COR-L47 (cell line): ENCODE measurements at places on chromosomes 4 and X.

DNA sequence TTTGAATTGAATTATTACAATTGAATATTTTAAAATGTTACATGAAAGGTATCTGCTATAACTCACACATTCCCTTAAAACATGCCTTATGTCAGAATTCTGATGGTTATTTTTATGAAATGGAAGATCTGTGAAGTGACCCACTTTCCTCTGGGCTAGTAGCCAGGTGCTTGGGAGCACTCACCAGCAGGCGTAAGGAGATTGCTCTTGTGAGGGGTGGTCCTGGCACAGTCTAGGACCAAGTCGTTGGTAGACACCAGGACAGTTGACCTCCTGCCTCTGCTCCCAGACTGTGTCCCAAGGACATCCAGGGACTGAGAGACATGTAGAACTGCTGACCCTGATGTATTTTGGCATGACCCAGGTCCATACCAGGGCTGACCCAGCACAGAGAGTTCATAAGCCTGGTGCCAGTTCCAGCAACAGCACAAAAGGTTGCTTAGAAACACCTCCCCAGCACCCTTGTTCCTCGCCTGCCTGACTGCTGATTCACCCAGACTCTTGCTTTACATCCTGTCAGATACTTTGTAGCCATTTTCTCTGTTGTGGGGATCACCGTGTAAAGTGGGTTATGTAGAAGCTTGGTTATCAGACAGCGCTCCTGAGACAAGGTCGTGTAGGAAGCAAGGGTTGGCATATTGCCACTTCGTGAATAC lies 48.5 kb downstream of the NELFA start:
- no peak for DNase-seq

GRCh38 chr4:94849901-94850300 lies 92.1 kb downstream of the BMPR1B start:
- DNase-seq = no peak

DNA sequence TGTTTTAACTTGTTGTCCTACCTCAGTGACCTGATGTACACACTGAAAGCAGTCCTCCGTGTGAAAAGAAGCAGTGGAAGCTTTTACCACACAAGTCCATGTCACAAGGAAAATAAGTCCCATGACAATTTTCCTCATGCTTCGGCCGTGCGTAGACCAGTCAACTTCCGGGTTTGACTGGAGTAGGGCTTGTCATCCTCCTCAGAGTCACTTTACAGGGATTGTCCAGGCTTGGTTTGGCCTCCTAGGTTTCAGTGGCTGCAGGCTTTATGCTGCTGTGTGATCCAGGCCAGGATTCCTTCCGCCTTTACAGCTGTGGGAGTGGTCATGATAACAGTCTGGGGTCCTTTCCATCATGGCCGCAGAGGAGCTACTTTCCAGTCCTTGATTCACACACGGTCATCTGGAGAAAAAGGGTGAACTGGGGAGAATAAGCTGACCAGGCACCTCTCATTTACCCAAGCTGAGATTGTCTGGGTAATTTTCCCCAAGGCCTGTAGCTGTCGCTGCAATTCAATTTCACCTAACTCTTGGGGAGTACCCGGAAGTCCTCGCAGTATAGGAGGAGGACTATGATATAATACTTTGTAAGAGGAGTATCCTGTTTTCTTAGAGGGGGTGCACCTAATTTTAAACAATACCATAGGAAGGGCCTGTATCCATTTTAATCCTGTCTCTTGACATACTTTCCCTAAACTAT lies 206.1 kb upstream of the KLF8 start:
- DNase-seq = no peak

GRCh38 chr4:1200425-1201035 lies 28.1 kb upstream of the SPON2 start:
- DNase-seq = no peak

- no peak for DNase-seq
Measured at GRCh38 chrX:9905288-9905687, 61.9 kb upstream of the CLDN34 start.

GRCh38 chrX:6095469-6095868 lies 133.2 kb downstream of the NLGN4X start:
- no peak for DNase-seq

DNA sequence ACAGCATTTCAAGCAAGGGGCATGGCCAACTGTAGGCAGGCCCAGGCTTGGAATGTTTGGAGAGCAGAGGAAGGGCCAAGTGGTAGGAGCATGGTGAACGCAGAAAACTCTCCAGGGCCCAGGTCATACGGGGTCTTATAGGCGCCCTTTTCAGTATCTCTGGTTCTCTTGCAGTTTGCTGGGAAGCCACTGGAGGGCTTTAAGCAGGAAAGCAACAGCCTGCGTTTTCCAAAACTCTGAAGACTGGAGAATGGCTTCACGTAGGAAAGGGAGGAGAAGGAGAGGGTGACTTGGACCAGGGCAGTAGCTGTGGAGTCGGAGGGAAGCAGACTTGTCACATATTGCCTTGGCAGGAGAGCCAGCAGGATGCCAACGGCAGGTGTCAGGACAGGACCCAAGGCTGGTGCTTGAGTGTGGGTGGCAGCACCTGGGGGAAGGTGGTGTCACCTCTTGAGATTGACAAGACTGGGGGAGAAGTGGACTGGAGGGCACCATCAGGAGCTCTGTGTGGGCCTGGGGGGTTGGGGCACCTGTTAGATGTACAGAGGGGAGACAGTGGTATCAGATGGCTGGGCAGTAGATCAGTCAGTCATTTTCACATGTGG lies 21.9 kb downstream of the TKTL1 start:
- DNase-seq = no peak

- DNase-seq = no peak
Measured at GRCh38 chr4:3414421-3415279, 27.1 kb upstream of the HGFAC start.

DNA sequence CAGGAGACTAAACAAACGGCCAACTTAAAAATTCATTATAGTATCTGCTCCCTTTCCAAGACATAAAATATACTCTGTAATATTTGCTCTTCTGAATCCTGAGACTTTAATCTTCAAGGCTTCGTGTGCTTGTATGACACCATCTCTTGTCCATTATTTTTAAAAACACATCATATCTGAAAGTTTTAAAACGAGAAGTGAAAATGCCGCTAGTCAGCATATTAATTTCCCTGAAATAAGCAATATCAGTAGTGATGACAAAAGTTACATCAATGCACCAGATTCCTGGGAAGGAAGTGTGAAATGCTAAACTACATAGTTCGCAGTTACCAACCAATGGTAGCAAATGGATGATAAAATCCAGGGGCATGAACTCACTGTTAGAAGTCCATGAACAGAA lies 66.8 kb upstream of the EXOC1L start:
- no peak for DNase-seq

DNA sequence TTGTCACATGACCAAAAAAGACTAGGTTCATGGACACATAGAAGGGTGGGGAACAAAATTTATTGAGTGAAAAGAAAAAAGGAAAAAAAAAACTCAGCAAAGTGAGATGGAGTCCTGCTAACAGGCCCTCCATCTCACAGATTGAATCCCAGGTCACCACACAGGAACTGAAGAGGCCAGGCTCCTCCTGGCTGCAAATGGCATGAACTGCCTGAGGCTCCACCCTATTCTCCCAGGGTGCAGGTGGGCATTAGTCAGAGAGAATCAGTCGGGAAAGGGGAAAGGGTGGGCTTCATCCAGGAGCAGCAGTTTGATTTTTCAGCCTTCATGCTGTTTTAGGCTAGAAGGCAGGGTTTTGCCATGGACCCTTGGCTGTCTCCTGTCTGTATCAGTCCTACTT lies 128.5 kb upstream of the GRID2 start:
- DNase-seq = no peak
